Amniotic stem cell (primary cell): ENCODE measurements at places on chromosomes 12 and 14.

GRCh38 chr14:32259368-32260013, 56.4 kb upstream of the RNU6-8 start:
- peak; percentile 30 for DNase-seq

- no peak for DNase-seq
These were observed 596.9 kb downstream of the DIO2 start for GRCh38 chr14:79614448-79614847.

DNA sequence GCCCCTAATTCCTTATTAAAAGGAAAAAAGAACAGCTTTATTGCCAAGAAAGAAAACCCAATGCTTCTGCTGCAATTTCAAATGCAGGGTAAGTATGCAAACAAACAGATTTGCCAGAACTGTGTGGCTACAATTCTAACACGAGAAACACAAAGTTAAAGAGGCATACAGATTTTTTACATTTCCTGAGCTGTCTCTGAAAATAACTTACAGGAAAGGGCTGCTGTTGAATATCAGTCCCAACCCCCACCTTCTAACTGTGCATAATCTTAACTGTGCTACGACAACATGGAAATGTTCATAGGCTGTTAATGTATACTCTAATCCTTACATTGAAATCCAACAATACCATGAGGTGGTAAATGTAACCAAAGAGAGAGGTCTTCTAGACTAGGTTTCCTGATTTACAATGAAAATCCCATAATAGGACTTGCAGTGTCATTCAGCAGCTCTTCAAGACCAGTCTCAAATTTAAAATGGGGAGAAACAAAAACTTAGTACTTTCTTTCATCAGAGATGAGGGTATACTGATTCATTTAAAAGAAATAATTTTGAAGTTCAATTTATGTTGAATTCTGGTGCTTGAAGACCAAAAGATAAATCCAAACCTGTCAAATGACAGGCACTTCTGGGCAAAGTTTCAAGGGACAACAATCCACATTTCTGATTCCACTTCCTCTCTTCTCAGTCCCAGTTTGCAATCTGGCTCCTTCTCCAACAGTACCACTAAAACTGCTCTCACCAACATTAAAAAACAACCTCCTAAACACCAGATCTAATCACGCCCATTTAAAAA, 14.4 kb downstream of the FGD6 start:
- no peak for DNase-seq

DNA sequence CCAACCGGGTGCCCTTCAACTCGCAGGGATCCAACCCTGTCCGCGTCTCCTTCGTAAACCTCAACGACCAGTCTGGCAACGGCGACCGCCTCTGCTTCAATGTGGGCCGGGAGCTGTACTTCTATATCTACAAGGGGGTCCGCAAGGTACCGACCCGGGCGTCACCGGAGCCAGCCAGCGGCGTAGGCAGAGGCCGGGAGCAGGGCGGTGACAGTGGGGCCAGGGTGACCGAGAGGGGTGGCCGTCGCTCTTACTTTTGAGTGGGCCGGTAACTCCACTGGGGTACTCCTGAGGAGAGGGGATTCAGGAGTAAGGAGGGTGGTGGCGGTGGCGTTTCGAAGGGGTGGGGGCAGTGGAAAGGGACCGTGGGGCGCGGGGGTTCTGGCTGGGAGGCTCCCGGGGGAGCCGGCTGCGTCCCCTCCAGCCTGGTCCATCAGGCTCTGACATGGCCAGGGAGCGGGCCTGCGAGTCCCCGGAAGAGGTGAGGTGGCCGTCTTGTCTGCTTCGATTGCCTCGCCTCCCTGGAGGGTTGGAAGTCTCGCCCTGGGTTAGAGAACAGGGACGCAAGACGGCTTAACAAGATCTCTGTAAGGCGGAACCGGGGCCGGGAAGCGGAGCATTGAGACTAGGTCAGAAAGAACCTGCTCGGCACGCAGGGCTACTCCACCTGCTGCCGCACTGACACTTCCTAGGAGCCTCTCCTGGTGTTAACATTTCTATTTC, 491 bp downstream of the WDR20 start:
- no peak for DNase-seq

- DNase-seq = no peak
These were observed 7.5 kb downstream of the KLRG1 start for GRCh38 chr12:8996682-8997405.

- no peak for DNase-seq
These were observed 527.3 kb downstream of the SNAPC1 start for GRCh38 chr14:62289471-62289870.

- no peak for DNase-seq
These were observed 19.6 kb downstream of the NINJ2 start for GRCh38 chr12:643475-644302.

DNA sequence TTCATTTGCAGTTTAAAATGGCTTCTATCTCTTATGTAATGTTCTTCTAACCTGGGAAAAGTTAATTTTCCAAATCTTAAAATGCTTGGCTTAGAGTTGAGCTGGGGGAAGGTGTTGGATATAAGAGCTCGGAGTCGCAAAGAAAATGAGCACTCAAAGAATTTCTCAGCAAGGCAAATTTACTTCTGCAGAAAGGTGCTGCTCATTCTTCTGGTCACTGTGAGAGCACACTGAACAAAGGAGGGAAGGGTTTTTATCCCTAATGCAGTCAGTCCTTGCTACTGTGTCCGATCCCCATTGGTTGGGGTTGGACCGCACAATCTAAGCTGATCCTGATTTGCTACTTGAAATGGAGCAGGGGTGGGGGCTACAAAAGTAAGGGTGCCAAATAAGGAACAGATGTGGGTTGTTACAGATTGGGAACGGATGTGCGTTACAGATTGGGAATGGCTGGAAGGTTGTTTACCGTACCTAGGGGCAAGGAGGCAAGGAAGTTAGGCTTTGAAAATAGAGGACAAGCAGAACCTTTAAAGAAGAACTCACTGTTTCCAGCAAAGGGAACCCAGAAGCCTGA, 19.4 kb downstream of the TXNRD1 start:
- DNase-seq = no peak

- DNase-seq = no peak
These were observed 4.4 kb downstream of the KRT86 start for GRCh38 chr12:52278575-52279421.

- DNase-seq = no peak
These were observed 28.8 kb upstream of the HIGD1C start for GRCh38 chr12:50923361-50924130.

DNA sequence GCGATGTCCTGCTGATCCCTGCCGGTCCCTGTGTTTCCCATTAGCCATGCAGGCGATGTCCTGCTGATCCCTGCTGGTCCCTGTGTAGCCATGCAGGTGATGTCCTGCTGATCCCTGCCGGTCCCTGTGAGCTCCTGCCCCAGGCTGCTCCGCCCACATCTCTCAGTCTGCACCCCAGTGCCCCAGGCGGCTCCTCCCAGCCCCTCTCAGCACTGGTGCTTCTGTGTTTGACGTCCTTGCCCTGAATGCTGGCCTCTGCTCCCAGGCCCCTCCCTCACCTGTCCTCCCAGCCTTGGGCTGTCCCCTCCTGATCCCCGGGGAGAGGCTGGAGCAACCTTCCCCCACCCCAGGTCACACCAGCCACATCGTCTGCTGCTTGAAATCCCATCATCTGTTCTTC, 41.4 kb upstream of the TEX22 start:
- DNase-seq = no peak

DNA sequence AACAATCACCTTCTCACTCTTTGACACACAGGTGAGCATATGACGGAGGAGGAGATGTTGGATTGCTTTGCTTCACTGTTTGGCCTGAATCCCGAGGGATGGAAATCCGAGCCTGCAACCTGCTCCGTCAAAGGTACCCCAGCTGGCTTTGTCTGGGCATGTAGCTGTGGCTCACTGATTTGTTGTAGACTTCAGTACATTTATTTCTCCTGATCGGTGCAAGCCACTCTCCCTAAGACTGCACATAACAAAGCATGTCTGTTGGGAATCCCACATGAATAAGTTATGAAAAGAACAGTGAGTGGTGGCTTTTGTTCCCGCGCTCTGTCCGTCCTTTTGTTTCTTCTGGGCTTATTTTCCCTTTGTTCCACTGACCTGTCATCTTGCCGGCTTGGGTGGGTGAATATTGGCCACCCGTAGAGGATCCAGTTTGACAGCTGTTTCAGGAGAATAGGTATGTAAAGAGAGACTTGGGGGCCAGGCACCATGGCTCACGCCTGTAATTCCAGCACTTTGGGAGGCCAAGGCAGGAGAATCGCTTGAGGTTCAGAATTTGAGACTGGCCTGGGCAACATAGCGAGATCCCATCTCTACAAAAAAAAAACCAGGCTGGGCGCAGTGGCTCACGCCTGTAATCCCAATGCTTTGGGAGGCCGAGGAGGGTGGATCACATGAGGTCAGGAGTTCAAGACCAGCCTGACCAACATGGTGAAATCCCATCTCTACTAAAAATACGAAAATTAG, 20.0 kb upstream of the BCL7A start:
- no peak for DNase-seq

DNA sequence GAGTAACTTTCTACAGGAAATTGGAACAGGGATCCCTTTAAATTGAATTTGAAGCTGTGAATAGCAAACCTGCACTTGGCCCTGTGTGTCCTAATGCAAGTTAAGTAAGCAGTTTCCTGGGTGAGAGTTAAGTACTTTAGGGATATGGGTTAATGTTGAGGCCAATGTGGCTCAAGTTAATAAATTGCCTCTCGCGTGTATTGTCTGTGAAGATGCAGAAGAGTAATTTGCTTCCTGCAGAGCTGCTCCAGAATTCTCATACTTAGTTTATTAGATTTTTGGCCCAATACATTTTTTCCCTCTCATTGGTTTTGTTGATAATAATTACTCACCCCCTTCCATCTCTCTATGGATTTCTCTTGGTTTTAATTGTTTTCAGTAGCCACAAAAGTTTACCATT, 86.5 kb downstream of the SLC25A47 start:
- DNase-seq = no peak

- no peak for DNase-seq
These were observed 222.1 kb upstream of the HMGA2 start for GRCh38 chr12:65602253-65602609.

- DNase-seq = no peak
These were observed 7.6 kb upstream of the E2F7 start for GRCh38 chr12:77072833-77073495.

DNA sequence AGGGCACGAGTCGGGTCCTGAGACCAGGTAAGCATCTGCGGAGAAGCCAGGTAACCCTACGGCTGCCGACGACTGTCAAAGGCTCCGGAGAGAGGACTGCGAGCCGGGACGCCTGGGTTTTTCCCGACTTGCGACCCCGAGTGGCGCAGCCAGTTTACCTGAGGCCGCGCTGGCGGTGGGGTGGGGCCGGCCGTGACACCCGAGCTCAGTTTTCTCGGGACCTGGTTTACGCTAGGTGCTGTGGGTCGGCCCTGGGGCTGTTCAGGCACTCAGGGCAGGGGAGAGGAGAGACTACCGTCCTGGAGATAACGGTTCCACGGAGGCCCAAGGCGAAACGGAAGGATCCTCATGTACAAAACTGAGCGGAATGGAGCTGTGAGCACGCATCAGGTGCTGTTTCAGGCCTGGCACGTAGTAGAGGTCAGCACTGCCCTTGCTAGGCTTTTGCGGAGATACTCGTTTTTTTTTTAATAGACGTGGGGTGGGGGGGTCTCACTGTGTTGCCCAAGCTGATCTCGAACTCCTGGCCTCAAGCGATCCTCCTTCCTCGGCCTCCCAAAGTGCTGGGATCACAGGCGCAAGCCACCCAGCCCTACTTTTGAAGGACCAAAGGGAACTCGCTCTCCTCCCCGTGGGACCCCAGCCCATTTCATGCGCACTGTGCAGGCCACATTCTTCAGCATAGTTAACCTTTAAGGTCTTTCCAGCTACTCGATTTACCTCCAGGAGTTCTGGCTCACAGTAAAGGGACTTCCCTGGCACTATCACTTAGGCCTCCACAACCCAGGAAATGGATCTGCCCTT, 471 bp downstream of the MTRFR start:
- no peak for DNase-seq

- DNase-seq = no peak
These were observed 88.5 kb upstream of the CSRP2 start for GRCh38 chr12:76967181-76967885.

GRCh38 chr12:50865266-50865665, 22.5 kb downstream of the TMPRSS12 start:
- no peak for DNase-seq

- DNase-seq = no peak
These were observed 160.1 kb downstream of the KIF26A start for GRCh38 chr14:104298458-104298857.

DNA sequence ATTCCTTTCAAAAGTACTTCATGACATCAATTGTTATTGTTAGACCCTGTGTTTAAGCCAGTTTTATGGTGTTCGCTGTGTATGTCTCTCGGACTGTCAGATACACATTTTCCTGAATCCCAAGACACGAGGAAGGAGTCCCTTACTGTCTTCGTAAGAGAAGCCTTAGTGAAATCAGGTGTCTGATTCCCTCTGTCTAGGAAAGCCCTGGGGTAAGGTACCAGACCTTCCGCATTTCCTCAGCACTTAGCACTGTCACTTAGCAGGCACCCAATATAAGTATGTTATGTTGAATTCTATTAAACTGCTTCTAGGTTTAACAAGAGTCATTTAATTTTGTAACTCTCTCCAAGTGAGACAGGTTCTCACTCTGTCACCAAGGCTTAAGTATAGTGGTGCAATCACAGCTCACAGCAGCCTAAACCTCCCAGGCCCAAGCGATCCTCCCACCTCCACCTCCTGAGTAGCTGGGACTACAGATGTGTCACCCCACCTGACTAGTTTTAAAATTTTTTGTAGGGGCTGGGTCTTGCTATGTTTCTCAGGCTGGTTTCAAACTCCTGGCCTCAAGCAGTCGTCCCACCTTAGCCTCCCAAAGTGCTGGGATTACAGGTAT, 111.0 kb downstream of the BBS10 start:
- no peak for DNase-seq

- no peak for DNase-seq
These were observed 102.9 kb downstream of the RPS29 start for GRCh38 chr14:49483268-49483667.

DNA sequence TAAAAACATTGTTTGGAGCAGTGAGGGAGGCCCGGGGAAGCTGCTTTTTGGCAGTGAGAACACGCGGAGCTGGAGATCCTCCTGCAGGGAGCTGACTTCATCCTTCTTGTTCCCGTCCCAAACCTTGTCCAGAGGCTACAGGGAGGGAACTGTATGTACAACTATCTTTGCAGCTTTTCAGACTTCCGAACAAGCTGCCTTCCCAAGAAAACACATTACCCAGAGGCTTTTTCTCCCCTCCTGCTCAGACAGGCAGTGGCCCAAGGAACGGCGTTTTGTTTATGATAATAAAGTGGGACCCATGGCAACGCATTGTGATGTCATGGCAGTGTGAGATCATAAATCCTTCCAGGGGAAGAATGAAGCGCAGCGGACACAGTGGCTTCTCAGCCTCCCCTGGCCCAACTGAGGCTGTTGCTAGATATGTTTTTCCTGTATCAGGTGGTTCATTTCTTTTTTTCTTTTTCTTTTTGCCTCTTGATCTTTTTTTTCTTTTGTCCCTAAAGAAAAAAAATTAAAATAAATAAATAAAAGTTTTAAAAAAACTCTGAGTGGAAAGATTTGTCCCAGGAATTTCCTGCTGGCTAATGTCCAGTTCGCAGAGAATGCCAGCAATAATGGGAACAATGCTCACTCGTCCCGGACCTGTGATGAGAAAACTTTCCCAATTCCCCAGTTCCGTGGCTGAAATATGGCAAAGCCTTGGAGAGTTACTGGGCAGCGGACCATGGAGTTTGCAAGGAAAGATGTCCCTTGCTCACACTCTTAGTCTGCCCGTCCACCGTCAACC, 103.4 kb upstream of the MAP1LC3B2 start:
- DNase-seq = peak; percentile 63
